ENCODE measurements at places on chromosomes 1 and 21. TPM values are rescaled to one million over a fixed set of nuclear protein-coding genes. Genes with fewer than 3 reads are reported as not detected.
A peak's percentile ranks its signal among the peaks of the same experiment; 100 is the strongest.

DNA sequence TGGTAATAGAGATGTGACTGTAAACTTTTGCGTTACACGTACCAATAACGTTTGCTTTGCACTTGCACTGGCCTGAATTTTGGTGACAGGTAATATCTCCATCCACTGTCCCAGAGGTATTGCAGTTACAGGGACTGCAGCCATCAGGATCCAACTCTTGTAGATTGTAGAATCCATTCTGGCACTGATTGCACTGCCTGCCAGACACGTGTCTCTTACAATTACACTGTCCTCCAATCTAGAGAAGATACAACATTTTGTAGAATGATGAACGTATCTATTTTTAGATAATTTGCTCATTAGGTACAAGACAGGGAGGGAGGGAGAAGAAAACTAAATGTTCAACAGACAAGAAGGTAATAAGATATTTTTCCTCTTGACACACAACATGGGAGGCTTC lies 172.4 kb downstream of the USH2A start:
- no peaks in the 10 kb centered on the region for H3K36me3 ChIP-seq
- no peaks in the 10 kb centered on the region for H3K27me3 ChIP-seq
- DNase-seq = no peak
- H3K4me1 ChIP-seq = no peaks in the 10 kb centered on the region

The TEX38 gene
- not detected for total RNA-seq

GRCh38 chr1:223102797-223103533 lies 40.1 kb downstream of the TLR5 start:
- no peaks in the 10 kb centered on the region for H3K4me1 ChIP-seq
- peaks cover 6% of the 10 kb centered on the region for H3K27me3 ChIP-seq
- peaks cover 11% of the 10 kb centered on the region for H3K36me3 ChIP-seq
- no peak overlapping the region for H3K27ac ChIP-seq
- no peak for DNase-seq

GRCh38 chr1:183841550-183841949 lies 36.6 kb downstream of the RGL1 start:
- peaks cover 8% of the 10 kb centered on the region for H3K4me1 ChIP-seq
- no peak for DNase-seq
- no peak overlapping the region for H3K27ac ChIP-seq
- H3K4me3 ChIP-seq = no peak overlapping the region
- H3K27me3 ChIP-seq = no peaks in the 10 kb centered on the region
- peaks cover 3% of the 10 kb centered on the region for H3K36me3 ChIP-seq

DNA sequence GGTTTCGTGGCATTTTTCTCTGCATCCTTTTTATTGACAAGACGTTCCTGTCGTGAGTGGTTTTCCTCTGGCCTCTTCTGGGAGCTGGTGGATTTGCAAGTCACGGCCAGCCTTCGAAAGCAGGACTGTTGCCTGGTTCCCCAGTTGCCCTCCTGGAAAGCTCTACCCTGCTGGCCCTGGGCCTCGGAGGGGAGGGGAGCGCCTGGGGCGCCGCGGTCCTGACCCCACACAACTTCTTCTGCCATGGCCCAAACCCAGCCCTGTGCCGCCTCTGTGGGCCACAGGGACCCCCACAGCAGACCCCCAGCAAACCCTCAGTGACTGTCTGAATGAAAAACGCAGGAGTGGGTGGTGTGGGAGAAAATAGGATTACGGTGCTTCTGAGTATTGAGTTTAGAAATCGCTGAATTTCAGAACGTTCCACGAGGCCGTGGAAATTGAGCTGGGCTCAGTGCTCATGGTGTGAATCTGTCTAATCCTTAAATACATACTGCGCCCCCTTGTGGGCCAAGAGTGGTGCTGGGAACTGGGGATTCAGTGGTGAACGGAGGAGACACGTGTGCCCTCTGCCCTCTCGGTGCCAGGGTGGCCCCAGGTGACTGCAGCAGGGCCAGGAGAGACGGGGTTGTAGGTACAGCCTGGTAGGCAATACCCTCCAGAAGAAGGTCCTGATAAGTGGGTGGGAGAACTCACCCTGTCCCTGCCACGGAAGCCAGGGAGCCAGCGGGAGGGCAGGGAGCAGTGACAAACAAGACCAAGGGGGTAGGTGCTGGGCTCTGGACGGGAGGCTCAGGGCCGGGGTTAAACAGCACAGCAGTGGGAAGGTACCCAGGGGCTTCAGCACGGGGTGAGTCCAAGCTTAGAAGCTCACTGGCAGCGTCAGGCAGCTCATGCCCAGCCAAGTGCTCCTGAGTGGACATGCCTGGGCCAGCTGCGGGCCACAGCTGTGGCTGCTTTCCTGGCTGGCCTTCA lies 101.2 kb upstream of the COL6A1 start:
- peak overlapping the region; percentile 57 for H3K4me3 ChIP-seq
- H3K27me3 ChIP-seq = no peaks in the 10 kb centered on the region
- no peak overlapping the region for H3K27ac ChIP-seq
- peak; percentile 44 for DNase-seq
- H3K4me1 ChIP-seq = peaks cover 57% of the 10 kb centered on the region
- H3K36me3 ChIP-seq = peaks cover 6% of the 10 kb centered on the region

The GNAT2 gene
- not detected for total RNA-seq

- H3K4me3 ChIP-seq = no peak overlapping the region
- H3K27ac ChIP-seq = no peak overlapping the region
- no peak for DNase-seq
- H3K4me1 ChIP-seq = peaks cover 7% of the 10 kb centered on the region
These were observed 120.8 kb upstream of the GADD45A start for GRCh38 chr1:67564193-67564592.

DNA sequence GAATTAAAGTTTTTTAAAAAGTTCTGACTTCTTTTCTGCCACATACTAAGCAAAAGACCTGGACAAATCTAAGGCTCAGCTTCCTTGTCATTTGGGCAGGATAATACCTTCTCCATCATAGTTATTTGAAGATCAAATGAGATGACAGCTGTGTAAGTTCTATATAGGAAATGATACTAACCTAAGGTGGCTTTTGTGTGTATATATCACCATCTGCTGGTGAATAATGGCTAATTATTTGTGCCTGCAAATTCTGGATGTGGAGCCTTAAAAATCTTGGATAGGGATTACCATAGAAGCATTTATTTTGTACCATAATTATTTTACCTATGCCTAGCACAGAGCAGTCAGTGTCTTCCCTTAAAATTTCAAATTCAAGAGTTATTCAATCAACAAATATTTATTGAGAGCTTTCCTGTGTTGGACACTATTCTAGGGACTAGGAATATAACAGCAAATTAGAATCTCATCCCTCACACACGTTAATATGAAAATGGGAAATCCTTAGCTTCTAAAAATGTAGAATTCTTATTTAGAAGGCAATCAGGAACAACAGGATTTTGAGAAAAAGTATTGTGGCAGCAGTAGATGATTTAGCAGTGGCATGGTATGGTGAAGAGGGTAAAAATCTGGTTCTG lies 89.8 kb downstream of the TMEM200B start:
- H3K27ac ChIP-seq = no peak overlapping the region
- H3K4me3 ChIP-seq = no peak overlapping the region
- peaks cover 88% of the 10 kb centered on the region for H3K36me3 ChIP-seq
- H3K4me1 ChIP-seq = no peaks in the 10 kb centered on the region
- no peaks in the 10 kb centered on the region for H3K27me3 ChIP-seq
- peak; percentile 45 for DNase-seq

DNA sequence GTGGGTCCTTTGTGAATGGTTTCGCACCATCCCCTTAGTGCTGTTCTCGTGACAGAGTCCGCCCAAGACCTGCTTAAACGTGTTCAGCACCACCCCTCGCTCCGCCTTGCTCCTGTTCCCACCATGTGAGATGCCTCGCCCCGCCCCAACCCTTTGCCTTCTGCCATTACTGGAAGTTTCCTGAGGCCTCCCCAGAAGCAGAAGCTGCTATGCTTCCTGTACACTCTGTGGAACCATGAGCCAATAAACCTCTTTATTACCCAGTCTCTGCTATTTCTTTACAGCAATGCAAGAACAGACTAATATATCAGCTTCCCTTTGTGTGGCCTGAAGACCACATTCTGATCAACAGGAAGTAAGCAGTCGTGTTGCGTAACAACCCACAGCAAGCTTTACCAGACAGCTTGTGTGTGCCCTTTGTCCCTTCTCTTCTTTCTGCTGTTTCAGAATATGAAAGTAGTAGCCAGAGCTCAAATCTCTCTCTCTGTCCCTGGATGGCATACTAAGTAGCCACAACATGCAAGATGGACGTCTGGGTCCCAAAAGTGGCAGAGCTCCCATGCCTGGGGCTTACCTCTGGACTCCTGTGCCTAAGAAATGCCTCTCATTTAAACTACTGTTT lies 14.1 kb downstream of the HENMT1 start:
- H3K27me3 ChIP-seq = no peaks in the 10 kb centered on the region
- H3K4me1 ChIP-seq = peaks cover 63% of the 10 kb centered on the region
- DNase-seq = peak; percentile 62
- H3K4me3 ChIP-seq = peak overlapping the region; percentile 78

GRCh38 chr1:12581179-12581578 lies 36.8 kb downstream of the DHRS3 start:
- peaks cover 12% of the 10 kb centered on the region for H3K4me1 ChIP-seq
- H3K36me3 ChIP-seq = peaks cover 57% of the 10 kb centered on the region

DNA sequence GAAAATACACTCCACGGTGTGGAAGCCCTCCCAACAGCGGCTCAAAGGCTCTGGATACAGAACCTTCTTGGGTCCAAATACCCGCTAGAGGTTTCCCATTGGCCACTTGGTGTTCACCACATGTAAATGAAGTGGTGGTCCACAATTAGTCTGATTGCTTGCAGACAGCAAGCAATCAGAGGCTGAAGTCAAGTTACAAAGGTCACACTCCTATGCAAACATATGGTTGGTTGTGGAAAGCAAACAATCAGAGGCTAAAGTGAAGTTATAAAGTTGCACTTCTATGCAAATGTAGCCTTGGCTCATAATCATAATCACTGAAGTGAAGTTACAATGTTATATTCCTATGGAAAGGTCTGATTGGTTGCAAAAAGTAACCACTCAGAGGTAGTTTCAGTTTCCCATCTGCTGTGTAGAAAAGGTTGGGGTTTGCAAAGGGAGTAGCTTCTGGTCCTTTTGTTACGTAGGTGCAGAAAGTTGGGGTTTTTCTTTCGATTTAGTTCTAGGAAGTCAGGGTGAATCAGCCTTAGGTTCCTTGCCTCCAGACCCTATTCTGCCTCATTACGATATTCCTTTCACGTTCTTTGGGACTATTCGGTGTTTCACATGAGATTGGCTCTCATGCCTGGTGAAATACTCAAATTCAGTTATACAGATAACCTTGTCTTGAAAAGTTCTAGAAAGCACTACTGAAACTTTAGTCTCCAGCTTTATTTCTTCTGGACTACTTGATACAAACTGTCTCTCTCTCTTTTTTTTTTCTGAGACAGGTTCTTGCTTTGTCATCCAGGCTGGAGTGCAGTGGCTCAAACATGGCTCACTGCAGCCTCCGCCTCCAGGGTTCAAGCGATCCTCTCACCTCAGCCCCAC lies 36.7 kb upstream of the MTF2 start:
- no peaks in the 10 kb centered on the region for H3K36me3 ChIP-seq
- H3K27ac ChIP-seq = peak overlapping the region; percentile 96
- H3K4me1 ChIP-seq = peaks cover 10% of the 10 kb centered on the region
- peak overlapping the region; percentile 66 for H3K4me3 ChIP-seq
- no peaks in the 10 kb centered on the region for H3K27me3 ChIP-seq

GRCh38 chr1:22736501-22737080 lies 26.0 kb downstream of the EPHB2 start:
- no peaks in the 10 kb centered on the region for H3K36me3 ChIP-seq
- no peaks in the 10 kb centered on the region for H3K4me1 ChIP-seq
- no peak overlapping the region for H3K27ac ChIP-seq
- DNase-seq = no peak
- no peak overlapping the region for H3K4me3 ChIP-seq
- peaks cover 12% of the 10 kb centered on the region for H3K27me3 ChIP-seq

DNA sequence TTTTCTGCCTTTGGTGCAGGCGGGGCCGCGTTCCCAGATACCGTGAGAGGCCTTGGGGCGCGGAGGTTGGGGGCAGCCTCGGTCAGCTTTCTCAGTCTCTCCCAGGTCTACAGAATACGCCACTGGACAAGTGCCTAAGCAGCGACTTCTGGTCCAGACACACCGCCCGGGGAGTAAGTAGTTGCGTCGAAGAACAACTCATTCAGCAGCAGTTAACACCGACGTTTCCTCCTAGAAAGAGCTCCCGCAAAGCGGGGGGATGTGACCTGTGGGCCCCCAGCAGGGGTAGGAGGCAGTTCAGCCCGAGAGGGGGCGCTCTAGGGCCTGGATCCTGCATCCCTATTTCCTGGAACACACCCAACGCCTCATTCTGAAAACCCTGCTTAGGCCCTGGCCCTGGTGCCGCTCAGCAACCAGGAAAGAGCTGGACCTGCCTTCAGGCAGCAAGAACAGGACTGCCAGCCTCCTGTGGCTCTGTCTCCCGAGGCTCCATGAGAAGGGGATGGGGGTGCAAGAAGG lies 6.5 kb upstream of the BARHL2 start:
- peak overlapping the region; percentile 29 for H3K27ac ChIP-seq
- H3K4me1 ChIP-seq = peaks cover 55% of the 10 kb centered on the region
- peaks cover 26% of the 10 kb centered on the region for H3K36me3 ChIP-seq
- H3K27me3 ChIP-seq = peaks cover 84% of the 10 kb centered on the region

- peaks cover 15% of the 10 kb centered on the region for H3K27me3 ChIP-seq
- H3K4me1 ChIP-seq = peaks cover 3% of the 10 kb centered on the region
- H3K4me3 ChIP-seq = no peak overlapping the region
- no peak overlapping the region for H3K27ac ChIP-seq
- H3K36me3 ChIP-seq = no peaks in the 10 kb centered on the region
These were observed 1.6 kb upstream of the AJAP1 start for GRCh38 chr1:4652631-4653327.

Measured in naive thymus-derived CD8-positive, alpha-beta T cell (primary cell).